ENCODE measurements at places on chromosomes 7 and 10.

GRCh38 chr7:144403649-144404061, at the start of gene NOBOX:
Gene NOBOX, minus strand, starts transcription at chr7:144403693.
- DNase-seq: no peak

DNA sequence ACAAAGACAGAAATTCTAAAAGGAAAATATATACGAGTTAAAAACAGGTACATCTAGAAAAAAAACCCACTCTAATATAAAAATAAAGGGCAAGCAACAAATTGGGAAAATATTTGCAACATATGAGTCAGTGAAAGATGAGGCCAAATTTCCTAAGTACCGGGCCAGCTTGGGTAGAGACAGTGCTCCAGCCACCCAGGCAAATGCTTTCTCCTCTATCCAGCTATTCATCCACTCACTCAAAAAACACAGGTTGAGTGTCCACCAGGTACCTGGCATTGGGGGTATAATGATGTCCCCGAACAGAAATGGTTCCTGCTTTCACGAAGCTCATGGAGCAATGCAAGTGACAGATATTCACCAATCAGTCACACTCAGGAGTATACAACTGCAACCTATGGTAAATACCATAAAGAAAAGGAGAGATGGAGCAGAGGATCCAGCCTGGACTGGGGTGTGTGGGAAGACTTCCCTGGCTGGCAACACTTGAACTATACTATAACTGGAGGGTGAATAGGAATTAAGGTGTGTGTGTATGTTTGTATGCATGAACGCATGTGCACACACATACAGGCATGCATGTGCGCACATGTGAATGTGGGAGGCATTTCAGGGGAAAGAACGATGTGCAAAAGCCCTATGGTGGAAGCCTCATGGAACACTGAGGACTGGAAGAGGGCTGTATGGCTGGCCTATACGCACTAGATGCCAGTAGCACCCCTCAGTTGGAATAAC, 2.3 kb downstream of the ARHGAP22 start:
- no peak for DNase-seq

GRCh38 chr7:83161899-83162401, 734 bp downstream of the PCLO start:
- no peak for DNase-seq

- DNase-seq: no peak
Measured at GRCh38 chr10:108631332-108631731, 1292.0 kb downstream of the XPNPEP1 start.

DNA sequence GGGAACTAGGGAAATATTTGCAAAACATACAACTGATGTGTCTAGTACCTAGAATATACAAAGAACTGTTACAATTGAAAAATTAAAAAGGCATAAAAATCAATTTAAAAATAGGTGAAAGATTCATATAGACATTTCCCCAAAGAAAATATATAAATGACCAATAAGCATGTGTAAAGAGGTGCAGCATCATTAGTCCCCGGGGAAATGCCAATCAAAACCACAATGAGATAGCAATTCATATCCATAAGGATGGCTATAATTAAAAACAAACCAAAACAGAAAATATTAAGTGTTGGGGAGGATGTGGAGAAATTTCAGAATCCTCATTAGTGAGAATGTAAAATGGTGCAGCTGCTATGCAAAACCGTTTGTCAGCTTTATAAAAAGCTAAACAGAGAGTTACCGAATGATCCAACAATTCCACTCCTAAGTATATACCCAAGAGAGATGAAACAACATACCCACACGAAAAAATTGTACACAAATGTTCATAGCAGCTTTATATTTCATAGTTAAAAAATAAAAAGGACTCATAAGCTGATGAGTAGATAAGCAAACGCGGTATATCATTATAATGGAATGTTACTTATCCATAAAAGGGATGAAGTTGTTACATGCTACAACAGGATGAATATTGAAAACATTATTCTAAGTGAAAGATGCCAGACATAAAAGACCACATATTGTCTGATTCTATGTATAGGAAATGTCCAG, 210.1 kb upstream of the INHBA start:
- no peak for DNase-seq

GRCh38 chr7:99631295-99632109, 14.8 kb downstream of the ZSCAN25 start:
- DNase-seq: no peak

DNA sequence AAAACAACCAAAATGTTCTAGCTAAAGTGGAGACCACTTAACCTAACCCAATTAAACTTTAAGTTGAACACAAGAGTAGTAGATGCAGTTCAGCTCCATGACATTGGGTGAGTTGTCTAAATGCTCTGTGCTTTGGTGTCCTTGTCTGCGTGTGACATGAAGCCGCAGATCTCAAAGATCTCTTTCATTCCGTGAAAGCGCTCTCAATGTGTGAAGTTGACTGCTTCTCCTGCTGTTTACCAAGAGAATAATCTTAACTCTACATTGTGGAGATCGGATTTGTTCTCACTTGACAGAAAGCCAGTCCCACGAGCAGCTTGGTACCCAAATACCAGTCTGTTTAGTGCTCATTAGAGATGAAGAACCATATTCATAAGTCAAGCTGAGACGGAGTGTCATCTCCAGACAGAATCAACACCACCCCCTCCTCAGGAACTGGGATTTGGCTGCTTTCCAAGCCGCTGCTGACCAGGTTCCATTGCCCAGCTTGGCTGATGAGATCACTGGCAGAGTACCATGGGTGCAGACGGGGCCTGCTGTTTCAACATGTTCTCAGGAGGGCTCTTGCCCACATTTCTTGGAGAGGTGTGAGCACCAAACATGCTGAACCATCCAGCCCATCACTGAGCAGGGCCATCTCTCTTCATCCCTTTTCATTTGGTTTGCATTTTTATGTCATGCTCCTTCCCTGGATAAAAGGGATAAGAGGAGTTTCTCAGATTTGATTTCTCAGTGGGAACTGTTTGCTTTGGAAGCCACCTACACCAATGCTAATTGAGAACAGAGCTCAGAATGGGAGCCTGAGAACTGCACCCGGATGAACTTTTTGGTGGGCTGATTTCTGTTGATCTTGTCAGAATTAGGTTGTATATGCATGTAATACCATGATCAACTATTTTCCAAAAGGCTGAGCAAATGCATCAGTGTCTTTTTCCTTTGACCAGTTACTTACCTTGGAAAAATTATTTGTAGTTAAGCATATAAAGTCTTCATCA, 95.8 kb upstream of the AGBL3 start:
- DNase-seq: no peak

DNA sequence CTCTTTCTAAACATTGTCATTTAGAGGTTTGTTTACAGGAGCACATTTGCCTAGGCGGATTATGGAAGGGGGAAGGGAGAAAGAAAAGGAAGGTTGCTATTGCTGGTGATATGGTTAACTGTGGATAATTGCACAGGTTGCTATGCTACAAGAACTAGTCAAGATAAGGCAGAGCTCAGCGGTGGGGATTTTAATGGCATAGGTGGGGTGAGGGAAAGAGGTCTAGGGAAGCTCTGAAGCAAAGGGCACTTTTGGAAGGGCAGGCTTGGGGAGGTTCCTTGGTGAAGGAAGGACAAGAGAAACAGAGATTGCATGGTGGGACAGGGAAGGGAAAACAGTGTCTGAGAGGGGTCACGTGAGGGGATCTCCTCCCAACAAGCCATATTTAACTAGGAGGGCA, 19.5 kb downstream of the HYAL4 start:
- DNase-seq: no peak

DNA sequence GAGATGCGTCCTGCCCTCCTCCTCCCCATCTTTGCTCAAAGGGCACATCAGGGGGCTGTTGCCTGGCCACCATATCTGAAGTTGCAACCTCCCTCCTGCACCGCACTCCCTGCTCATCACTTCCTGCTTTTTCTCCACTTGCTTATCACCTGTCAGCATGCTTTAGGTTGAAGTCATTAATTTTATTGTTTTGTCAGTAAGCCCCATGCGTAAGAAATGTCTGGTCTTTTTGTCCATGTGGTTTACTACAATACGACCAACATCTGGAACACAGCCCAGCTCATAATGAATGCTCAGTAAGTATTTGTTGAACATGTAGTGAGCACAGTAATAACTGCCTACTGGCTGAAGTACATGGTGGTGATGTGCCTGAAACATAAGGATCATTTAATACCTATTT, 71.6 kb upstream of the GJD4 start:
- no peak for DNase-seq

DNA sequence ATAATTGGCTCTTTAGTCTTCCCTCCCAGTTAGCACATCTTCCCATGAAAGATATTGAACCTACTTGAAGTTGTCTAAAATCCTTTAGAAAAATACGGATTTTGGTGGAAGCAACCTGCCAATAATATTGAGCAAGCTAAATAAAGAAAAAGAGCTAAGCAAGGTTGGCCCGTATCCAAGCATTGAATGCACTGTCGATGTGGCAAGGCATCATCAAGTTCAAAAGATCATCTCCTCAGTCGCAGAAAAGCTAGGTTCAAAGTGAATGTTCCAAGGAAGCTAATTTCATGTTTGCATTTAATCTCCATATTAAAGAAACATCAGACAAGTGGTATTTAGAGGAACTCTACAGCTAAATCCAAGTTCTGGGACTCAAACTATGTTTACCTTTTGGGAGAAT, 206.0 kb downstream of the MTERF1 start:
- DNase-seq: no peak

GRCh38 chr7:111535142-111535870, 27.0 kb downstream of the IMMP2L start:
- no peak for DNase-seq

DNA sequence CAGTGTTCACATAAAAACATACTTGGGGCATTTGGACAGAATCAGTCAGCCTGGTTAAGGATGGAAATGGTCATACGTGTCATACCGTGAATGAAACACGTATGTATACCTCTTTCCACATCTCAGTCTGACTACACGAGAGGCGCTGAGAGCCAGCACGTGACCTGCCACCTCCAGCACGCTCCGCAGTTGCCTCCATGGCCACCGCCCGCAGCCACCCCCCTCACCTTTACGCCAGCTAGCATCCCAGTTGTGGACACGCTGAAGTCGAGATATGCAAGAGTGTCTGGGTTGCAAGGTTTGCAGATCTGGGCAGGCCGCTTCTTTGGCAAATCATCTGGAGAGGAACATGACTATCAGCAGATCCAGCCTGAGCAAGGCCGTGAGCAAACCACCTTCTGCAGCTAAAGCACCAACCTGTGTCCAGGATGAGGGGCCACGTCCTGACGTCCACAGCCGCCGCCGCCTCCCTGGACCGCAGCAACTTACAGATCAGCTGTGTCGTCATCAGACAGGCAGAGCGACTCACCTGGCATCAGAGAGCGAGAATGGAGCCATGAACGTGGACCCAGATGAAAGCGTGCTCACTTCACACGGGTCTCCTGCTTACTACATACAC, 209.4 kb downstream of the ZMYND11 start:
- no peak for DNase-seq

DNA sequence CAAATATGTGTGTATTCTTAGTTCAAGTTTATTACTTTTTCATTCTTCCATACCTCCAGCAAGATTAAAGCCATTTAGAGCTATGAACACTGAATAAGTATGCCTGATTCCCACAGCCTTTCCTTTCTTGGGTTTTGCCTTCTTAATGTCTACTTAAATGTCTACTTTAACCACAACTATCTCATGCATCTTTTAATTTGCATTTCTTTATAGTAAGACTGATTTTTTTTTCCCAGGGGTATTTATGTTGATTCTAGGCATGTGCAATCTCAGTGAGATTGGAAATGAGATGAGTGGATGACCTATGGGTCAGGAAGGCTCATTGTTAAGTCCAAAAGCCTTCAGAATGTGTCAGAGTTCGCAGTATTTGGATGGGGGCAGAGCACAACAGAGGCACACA, 3.6 kb downstream of the PCBD1 start:
- DNase-seq: no peak

DNA sequence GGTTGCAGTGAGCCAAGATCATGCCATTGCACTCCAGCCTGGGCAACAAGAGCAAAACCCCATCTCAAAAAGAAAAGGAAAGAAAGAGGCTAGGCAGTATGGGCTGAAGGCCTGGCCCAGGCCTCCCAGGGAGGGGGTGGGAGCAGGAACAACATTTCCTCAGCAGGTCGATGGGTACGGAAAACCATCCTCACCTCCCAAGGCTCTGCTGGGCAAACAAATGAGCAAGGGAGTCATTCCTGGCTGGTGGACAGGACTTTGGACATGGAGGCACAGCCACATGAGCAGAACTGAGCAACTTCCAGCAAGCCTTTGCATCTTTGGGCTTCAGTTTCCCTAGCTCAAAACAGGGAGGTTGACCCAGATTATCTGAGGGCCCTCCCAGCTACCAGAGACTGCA, 13.0 kb downstream of the OGDHL start:
- no peak for DNase-seq

- no peak for DNase-seq
Measured at GRCh38 chr7:158216198-158216597, 371.4 kb downstream of the PTPRN2 start.

- no peak for DNase-seq
Measured at GRCh38 chr10:72315054-72315453, 39.7 kb downstream of the DNAJB12 start.

DNA sequence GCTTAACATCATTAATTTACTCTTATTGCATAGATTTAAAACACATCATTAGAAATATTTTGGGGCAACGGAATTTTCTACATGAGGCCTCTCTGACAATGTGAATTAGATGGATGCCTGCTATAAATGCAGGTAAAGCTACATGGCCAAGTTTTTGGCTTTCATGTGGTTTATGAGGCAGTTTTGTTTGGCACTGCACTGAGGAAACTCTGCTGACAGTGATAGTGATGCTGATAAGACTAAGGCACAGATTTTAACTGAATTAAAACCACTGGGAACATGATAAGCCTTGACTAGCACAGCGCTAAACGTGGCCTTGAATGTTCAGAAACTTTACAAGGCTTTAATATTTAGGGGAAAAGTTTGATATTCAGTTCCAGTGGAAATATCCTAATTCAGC, 114.3 kb upstream of the NOBOX start:
- no peak for DNase-seq

All from activated naive CD8-positive, alpha-beta T cell treated with anti-CD3 and anti-CD28 coated beads, Interleukin-2, amount 10 ng/mL, durations not matched to agents 7 days and 5 days (primary cell).